ENCODE measurements at places on chromosomes 4 and X. TPM values are rescaled to one million over a fixed set of nuclear protein-coding genes. Genes with fewer than 3 reads are reported as not detected.

DNA sequence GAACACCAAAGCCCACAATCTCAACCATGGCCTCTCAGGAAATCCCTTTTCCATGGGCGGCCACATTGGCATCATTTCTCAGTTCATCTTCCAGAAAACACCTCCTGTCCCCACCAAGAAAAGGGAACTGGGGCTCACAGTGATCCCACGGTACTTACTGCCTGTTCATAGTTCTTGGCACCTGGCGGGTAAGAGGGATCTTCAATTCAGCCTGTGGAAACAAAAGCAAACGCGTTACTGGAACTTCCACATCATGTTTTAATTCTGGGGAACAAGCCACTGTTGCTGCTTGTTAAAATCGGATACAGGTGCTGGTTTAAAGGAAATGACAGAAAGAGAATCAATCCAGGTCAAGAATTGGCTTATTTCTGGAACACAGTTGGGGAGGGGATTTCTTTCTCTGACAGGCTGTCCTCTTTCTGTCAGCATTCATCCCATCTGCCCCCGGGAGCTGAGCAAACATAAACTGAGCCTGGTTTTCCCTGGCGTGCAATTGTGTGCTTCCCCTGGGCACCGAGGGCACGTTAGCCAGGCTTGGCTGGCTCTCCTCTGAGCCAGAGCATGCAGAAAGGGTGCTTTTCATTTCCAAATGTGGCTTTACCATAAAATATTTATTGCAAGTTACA is 16.8 kb downstream of the CLNK start:
- DNase-seq, result no peak

PWWP3B gene
- total RNA-seq, result 0.48 TPM

- DNase-seq, result no peak
Observed at GRCh38 chr4:38085751-38086150, 125.6 kb downstream of the PTTG2 start.

GRCh38 chrX:69493766-69494165 is 10.4 kb upstream of the NALF2 start:
- no peak for DNase-seq

- no peak for DNase-seq
Observed at GRCh38 chrX:16765594-16765993, 20.7 kb upstream of the TXLNG start.

DNA sequence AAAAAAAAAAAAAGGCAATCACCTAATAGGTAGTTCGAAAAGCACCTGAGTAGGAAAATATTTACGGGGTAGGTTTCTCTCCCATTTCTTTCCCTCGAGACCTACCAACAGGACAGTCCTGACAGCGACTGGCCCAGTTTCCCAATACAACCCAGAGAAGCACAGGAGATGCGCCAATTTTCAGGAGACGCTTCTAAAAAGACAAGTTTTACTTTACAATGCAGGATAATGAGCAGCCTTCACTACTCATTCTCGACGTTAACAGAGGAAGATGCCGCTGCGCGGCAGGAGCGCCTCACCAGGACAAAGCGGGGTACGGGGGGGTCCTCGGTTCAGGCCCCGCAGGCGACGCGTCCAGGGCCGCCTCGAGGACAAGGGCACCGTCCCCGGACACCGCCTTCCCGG is 708 bp downstream of the BCLAF3 start:
- no peak for DNase-seq

DNA sequence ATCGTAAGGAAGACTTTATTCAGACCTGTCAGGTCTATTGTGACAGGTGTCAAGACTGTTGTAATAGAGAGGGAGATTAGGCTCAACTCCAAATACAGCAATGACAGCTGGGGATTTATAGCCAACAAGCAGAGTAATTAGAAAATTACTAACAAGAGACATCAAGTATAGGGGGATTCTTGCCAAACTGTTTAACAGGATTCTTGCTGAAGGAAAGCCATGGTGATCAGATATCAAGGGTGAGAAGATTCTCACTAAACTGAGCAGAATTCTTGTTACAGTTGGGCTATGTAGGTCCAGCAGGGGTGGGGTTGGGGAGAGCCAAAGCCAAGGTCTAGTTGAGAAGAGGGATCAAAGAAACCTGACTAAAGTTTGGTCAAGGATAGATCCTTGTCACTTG is 461.0 kb upstream of the GALNT7 start:
- no peak for DNase-seq

PTCHD1 gene
- 0.19 TPM for total RNA-seq

DNA sequence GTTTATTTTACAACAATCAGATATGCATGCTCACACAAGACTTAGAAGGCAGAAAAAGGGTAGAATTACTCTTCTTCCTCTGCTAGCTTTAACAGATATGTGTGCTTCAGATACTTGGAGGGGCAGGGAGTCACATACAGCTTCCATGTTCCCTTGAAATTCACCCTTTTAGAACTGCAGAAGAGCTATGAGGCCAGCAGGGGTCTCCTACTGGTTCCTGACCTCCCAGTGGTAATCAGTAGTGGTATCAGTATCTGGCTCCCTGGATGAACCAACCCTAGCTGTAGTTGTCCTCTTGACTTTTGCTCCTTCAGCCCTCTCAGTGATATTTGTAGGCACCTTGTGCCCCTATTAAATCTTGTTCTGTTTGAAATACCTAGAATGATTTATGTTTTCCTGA is 81.5 kb downstream of the RCHY1 start:
- DNase-seq, result no peak

DNA sequence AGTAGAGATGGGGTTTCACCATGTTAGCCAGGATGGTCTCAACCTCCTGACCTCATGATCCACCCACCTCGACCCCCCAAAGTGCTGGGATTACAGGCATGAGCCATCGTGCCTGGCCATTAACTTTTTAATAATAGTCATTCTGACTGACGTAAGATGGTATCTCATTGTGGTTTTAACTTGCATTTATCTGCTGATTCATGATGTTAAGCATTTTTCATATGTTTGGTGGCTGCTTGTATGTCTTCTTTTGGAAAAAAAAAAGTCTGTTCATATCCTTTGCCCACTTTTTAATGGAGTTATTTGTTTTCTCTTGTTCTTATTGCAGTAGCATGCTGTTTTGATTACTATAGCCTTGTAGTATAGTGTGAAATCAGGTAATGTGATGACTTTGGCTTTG is 45.8 kb downstream of the ANXA10 start:
- DNase-seq, result no peak

DNA sequence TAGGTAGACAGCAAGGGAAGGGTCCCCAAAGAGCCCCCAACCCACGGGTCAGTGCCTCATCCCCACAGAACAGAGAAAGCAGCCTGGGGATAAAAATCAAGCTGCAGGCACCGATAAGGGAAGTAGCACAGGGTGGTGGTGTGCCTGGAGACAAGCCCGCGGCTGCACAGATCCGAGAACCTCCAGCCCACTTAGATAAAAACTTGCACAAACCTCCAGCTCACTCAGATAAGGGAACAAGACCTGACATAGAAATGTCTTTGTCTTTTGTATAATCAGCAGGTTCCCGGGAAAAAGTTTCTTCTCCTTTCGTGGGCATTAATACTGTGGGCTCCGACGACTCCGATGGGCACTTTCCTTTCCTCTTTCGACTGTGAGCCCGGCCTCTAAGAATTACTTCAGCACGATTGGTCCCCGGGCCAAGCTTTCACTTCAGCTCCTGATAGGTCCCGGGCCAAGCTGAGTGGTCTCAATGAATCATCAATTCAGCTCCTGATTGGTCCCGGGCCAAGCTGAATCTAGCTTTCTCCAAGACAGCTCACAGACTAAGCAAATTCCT is 32.4 kb downstream of the PRDX4 start:
- no peak for DNase-seq

DNA sequence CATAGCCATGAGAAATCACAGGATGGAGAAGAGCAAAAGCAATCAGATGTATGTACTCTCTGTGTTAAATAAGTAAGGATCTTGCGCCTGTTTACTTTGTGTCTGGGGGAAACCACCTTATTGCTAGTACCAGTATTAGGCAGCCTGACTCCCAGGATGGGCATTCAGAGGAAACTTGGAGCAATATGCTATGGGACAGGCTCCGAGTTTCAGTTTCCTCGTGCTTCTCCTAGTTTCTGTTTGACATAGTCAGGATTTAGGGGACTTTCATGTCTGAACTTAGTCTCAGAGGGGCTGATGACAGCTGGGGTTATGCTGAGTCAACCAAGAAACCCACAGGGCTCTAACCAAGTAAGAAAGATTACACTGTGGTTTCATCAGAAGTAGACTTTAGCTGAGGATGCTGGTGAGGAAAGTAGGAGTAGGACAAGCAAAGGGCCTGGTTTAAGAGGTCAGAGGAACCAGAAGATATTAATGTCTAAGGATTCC is 13.5 kb downstream of the NSUN7 start:
- DNase-seq, result no peak

GRCh38 chr4:9895333-9895705 is 113.9 kb downstream of the DRD5 start:
- DNase-seq, result no peak

- DNase-seq, result no peak
Observed at GRCh38 chr4:98310867-98311266, 49.7 kb downstream of the RAP1GDS1 start.

CITED1 gene
- total RNA-seq, result 4.1 TPM

CCDC120 gene
- total RNA-seq, result 4.0 TPM

- no peak for DNase-seq
Observed at GRCh38 chrX:39011454-39012221, 210.4 kb downstream of the MID1IP1 start.

GRCh38 chr4:174120446-174121295 is 162.8 kb downstream of the FBXO8 start:
- DNase-seq, result no peak

DNA sequence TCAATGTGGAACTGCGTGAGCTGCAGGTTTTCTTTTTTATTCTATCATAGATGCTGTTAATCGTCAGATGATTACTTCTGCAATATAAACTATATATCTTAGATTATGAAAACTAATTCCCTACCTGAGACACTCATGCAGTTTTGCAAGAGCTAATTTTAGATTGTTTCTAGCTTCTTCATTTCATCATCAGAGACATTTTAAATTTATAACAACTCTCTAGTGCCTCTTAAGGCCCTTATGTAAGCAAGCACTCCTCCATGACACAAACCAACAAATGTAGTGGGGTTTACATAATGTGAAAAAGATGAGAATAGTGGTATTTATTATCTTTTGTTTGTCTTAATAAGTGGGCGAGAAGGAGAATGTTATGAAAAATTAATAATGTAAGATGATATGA is 170.2 kb upstream of the ETNPPL start:
- no peak for DNase-seq

GLRA2 gene
- not detected for total RNA-seq

- DNase-seq, result no peak
Observed at GRCh38 chr4:152937336-152938236, 1.5 kb downstream of the FHDC1 start.

PLP1 gene
- 0.26 TPM for total RNA-seq

PCDH10 gene
- 0.06 TPM for total RNA-seq

- DNase-seq, result no peak
Observed at GRCh38 chrX:67587946-67588624, 44.3 kb downstream of the AR start.

DNA sequence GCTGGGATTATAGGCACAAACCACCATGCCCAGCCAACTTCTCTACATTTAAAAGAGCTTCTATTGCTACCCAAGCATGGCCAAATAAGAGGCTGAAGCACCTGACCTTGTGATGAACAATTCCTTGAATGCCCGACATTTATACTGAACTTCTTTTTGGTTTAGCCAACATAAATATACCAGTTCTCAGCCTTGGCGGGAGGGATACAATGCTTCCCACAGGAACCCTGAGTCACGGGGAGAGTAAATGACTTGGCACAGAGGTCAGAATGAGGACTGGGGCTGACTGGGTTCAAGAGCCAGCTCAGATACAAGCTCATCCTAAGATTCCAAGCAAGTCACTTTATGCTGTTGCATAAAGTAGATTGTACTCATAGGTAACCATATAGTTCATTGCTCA is 6.1 kb downstream of the HOPX start:
- no peak for DNase-seq

TMPRSS11D gene
- total RNA-seq, result not detected

GRCh38 chr4:72365016-72365415 is 204.0 kb downstream of the ADAMTS3 start:
- no peak for DNase-seq

DNA sequence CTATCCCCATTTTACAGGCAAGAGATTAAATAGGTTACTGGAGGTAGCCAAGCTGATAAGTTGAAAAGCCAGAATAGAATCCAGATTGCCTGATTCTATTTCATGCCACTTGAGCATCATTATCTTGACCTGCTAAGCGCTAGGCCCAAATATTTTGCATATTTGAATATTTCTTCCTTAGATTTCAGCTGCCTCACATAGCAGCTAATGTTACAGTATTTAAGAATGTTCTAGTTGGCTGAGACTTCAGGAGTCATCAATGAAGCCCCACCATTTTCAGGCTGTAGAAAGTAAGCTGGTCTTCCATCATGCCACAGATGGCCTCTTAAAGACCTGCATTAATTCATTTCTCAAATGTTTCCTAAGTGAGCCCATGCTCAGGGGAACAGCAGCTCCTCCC is 121.4 kb downstream of the SHROOM3 start:
- DNase-seq, result no peak

AVPR2 gene
- total RNA-seq, result 7.2 TPM

SFRP2 gene
- 38.2 TPM for total RNA-seq

SPANXA1 gene
- total RNA-seq, result not detected

Data from mesenteric fat pad (tissue), 1 donor.